ENCODE measurements at places on chromosomes 13 and 19.
A peak's percentile ranks its signal among the peaks of the same experiment; 100 is the strongest.

GRCh38 chr13:34346626-34347025, 528.7 kb downstream of the RFC3 start:
- no peak for DNase-seq

DNA sequence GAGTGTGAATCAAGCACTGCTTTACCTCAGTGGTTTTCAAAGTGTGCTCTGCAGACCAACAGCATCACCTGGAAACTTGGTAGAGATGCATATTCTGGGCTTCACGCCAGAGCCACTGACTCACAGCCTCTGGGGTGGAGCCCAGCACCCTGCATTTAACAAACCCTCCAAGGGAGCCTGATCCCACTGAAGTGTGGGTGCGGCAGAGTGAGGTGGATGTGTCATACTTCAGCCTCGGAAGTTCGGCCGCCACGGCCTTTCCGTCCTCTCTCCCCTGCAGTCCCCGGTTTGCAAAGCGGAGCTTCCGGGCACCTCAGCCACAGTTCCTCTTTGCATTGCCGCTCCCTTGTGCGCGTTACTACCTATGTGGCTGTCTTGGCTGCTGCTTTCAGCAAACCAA, 33.3 kb upstream of the MICU2 start:
- peak; percentile 20 for DNase-seq

GRCh38 chr13:85266771-85267170, 532.4 kb downstream of the SLITRK6 start:
- DNase-seq = no peak

DNA sequence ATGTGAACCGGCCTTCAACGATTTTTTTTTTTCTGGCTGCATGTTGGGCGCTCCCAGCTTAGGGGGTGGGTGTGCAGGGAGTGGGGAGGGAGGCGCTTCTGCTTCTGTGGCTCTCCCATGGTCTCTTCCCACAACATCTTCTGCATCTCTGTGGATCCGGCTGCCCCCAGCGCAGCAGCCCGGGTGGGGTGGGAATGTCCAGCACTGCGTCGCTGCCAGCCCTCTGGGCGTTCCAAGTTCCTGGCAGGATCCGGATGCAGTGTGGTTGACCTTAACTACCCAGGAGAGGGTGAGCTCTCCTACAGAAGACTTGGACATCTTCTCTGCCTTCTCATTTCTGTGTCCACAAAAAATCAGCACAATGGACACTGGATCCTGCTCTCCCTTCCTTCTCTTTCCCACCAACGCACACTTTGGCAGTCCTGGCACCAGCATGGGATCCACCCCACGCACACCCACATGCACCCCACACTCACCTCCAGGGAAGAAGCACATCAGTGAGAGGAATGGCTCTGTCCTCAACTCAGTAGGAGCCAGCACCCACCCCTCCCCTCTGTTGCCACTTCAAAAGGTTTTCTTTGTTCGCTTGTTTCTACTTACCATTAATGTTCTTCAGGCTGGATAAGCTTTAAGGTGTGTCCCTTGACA, 177.3 kb downstream of the COL4A1 start:
- DNase-seq = no peak
